Renal pelvis (tissue), 12 donors: ENCODE measurements at places on chromosomes 13 and 19. TPM values are rescaled to one million over a fixed set of nuclear protein-coding genes. Genes with fewer than 3 reads are reported as not detected.

Gene C19orf73
- 1.4 TPM for polyA plus RNA-seq

Gene ATP1A3
- 1.4 TPM for polyA plus RNA-seq

Gene LHFPL6
- 37.5 TPM for polyA plus RNA-seq

Gene BRME1
- polyA plus RNA-seq = 7.1 TPM

Gene PAF1
- polyA plus RNA-seq = 63.3 TPM

Gene FNDC3A
- 66.6 TPM for polyA plus RNA-seq

Gene OR7C1
- 0.11 TPM for polyA plus RNA-seq

Gene PRODH2
- 41.4 TPM for polyA plus RNA-seq

Gene FUT6
- 18.2 TPM for polyA plus RNA-seq

Gene KIR2DL3
- not detected for polyA plus RNA-seq

DNA sequence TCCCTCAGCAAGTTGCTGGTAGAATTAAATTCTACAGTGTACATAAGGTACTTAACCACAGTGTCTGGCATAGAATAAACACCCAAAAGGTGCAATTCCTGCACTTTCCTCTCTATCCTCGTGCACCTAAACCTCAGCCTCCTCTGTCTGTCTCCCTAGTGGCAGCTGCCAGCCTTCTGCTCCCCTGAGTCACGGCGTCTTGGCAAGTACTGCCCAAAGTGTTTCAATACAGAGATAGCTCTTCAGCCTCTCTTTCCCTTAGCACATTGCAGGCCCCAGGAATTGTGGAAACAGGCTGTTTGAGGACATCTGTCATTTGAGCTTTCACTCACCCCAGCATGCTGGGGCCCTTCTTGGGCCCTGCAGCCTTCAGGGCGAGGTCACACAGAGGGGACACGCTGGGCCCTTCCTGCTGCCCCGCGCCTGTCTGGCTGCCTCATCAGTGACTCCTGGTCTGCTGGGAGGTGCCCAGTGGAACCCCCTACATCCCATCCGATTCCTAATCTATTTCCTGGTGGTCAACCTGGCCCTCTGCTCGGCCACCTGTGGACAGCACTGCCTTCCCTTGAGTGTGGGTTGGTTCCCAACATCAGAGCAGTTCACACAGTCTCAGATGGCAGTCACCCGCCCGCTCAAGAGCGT, 19.3 kb downstream of the COL4A2 start:
- no peak for DNase-seq

DNA sequence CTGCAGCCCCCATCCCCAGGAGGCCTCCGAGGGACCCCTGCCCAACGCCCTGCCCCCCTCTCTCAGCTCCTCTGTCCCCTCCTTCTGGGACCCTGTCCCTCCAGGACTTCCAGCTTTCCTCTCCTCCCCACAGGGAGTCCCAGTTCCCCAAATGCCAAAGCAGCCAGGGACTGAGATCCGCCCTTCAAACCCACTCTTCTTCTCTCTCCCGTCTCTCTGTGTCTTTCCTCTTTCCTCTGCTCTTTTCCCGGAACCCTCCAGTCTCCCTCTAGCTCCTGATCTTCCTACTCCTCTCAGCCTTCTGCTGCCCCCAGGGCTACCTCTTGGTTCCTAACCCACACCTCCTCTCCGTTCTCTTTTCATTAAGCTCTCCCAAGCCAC, 377 bp downstream of the CA11 start:
- DNase-seq = no peak

DNA sequence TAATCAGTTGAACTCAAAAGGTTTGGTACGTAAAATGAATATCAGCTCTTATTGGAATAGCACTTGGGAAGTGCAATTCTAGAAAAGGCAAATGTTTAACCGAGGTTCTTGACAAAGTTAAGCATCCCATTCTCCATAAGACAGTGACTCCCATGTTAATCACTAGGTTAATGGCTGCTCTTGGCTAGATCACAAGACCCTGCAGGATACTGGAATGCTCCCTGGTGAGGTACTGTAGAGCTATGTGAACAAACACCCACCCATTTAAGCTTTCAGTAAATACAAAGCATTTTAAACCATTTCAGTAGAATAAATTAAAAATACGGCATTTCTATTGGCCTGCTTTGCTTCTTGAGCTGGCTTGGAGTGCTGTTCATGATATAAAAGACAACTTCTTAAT, 56.5 kb downstream of the TDRD3 start:
- no peak for DNase-seq

DNA sequence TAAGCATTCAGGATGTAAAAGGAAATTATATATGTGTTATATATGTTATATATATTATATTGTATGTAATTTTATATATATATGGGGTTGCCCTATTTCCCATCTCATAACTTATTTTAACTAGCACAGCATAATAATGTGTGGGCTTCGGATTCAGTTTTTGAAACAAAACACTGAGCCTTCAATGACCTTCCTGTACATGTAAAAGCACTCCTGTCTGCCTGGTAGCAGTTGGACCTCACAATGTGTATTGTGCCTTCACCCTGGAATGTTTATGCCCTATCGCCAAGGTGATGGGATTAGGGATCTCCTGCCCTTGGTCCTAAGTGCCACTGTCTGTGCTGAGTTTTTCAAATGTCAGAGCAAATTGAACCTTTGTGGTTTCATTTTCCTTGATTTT, 968.8 kb downstream of the TUBA3C start:
- DNase-seq = no peak

- DNase-seq = no peak
Measured at GRCh38 chr13:79870766-79871165, 389.8 kb downstream of the NDFIP2 start.

- DNase-seq = no peak
Measured at GRCh38 chr13:72462726-72463125, 264.7 kb downstream of the MZT1 start.

DNA sequence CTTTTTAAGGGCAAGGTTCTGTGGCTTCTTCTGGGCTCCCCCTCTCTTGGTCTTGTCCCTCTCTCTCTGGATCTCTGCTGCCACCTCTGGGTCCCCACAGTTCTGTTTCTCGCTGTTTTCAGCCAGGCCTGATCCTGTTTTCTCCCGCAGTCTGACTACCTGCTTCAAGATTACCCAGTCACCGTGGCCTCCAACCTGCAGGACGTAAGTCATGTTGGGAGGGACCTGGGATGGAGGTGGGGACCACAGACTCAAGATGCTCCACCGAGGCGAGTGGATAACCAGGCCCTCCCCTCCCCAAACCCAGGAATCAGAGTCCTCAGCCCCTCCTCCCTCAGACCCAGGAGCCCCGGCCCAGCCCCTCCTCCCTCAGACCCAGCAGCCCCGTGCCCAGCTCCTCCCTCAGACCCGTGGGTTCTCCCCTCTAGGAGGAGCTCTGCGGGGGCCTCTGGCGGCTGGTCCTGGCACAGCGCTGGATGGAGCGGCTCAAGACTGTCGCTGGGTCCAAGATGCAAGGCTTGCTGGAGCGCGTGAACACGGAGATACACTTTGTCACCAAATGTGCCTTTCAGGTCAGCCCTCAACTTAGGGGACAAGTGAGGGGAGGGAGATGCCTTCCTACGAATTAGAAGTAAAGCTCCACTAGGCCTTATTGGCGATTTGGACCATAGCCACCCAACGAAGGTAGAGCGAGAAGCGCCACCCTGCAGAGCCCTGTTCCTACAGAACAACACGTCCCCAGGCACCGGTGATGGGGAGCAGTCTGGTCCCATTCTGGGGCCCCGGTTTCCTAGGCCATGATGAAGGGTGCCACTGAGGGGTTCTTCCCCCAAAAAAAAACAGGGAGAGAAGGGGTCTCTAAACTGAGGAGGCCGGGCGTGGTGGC, 2.2 kb downstream of the FLT3LG start:
- peak; percentile 75 for DNase-seq

GRCh38 chr13:100476963-100477362, 111.6 kb downstream of the GGACT start:
- no peak for DNase-seq

DNA sequence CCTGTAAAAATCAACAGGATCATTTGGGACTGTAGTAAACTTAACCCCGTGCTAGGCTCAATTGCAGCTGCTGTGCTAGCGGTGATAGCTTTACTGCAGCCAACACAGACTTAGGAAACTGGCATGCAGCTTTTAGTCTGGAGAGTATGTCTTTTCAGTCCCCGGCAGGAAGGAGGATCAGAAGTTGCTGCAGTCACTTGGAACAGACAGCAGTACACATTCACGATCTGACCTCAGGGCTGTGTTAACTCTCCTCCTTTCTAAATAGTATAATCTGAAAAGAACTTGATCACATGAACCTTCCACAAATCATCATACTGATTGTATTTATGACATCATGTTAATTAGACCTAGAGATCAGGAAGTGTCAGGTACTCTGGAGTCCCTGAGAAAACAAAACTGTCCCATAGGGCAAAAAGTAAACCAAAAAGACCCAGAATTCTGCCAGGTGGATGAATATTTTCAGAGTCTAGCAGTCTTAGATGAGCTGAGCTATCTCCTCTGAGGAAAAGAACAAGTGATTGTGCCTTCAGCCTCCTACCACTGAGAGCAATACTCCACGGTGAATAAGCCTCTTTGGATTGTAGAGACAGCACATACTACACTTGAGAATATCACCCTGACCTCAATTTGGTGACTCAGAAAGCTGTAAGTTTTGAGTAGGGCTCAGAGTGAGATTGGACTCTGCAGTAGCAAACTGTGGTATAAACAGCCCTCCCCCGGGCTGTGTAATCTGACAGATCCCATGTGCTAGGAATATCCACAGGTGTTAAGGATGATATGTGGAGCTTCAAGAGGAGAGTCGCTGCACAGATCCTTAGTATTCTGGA, 181.0 kb upstream of the GPR12 start:
- no peak for DNase-seq

GRCh38 chr13:19910336-19911072, 47.1 kb upstream of the ZMYM5 start:
- DNase-seq = no peak

DNA sequence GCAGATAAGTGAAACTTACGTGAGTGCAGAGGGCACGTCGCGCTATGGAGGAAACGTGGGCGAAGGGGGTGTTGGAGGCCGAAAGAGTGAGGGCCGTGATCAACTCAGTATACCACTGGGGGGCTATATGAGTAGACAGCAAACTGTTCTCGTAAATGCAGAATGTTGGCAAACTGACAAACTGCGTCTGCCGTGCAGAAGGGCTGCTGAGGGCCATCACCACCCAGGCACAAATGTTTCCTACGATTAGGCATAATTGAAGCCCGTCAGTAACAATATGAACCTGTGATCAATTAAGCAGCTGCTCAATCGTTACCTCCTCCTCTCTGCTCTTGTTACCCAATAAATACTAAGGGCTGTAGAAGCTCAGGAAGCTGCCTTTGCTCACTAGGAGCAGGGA, 17.3 kb upstream of the MADCAM1 start:
- no peak for DNase-seq

DNA sequence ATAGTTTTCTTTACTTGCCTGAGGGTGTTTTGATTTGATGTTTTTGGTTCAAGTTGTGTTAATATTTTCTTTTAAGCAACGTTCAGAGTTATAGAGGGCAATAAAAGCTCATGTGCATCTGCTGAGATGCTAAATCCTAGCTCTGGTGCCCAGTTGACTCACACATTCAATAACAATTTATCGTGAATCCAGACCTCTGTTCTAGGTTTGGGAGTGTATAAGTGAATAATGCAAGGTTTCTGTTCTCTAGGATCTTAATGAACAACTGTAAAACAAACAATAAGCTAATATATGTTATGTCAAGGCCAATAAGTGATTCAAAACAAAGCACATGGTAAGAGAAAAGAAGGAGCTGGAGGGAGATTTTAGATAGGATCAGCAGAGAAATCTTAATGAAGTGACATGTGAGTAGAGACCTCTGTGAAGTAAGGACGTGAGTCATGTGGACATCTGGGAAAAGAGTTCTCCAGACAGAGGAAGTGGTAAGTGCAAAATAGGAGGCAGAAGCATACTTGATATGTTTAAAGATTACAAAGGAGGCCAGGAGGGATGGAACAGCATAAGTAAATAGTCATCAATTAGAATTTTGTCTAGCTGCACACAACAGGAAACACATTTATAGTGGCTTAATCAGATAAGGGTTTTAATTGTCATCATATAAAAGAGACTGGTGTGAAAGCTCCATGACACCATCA, 278.5 kb upstream of the HTR2A start:
- no peak for DNase-seq

- DNase-seq = no peak
Measured at GRCh38 chr19:1508507-1508856, 4.3 kb downstream of the ADAMTSL5 start.

DNA sequence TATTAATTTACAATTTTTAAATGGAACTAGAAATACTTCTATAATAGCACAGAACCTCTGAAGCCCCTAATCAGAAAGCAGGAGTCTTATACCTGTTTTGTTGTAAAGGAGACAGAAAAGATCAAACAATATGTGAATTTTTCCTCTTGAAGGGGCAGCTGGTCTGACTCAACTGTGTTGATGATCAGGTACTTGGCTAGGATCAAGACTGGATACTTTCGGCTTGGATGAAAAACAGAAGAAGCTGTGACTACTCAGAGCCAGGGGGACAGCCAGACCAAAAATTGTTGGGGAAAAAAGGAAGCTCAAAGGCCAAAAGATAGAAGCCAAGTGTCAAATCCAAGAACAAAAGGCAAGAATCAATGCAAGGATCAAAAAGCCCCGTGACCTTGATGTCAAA, 195.6 kb downstream of the KCTD12 start:
- no peak for DNase-seq
